Daoy (cell line): ENCODE measurements at places on chromosomes 7 and 10.
A peak's percentile ranks its signal among the peaks of the same experiment; 100 is the strongest.

- DNase-seq = no peak
Measured at GRCh38 chr10:88472540-88472939, 110.6 kb downstream of the RNLS start.

- peak; percentile 91 for DNase-seq
Measured at GRCh38 chr7:70833726-70834125, 298.2 kb upstream of the GALNT17 start.

- no peak for DNase-seq
Measured at GRCh38 chr7:2651336-2651735, 19.6 kb downstream of the TTYH3 start.

DNA sequence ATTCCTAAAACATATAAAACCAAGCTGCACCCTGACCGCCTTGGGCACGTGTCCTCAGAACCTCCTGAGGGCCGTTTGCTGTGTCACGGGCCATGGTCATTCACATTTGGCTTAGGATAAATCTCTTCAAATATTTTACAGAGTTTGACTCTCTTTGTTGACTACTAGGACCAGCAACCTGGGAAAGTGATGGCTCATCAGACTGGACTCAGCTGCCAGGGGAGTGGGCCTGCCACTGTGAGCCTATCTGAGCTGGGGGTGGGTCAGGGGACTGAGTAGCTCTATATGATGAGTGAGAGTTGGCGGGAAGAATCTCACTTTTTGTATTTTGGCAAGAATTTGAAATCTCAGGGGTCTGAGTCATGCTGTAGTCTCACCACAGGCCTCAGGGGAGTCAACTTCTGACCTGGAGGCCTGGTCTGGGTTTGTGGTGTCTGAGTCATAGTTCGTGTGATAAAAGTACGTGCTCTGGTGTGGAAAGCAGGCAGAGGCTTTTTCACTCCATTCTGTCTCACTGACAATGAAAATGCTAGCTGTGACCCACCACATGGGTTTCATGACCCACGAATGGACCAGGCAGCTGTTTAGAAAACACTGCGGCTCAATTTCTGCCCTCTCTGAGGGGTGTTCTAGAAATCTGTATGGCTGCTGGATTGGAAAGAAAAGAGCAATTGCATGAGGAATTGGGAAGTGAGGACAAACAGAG lies 4.2 kb upstream of the UPP1 start:
- peak; percentile 99 for DNase-seq

GRCh38 chr7:104978460-104978859 lies 35.5 kb upstream of the KMT2E start:
- DNase-seq = no peak

DNA sequence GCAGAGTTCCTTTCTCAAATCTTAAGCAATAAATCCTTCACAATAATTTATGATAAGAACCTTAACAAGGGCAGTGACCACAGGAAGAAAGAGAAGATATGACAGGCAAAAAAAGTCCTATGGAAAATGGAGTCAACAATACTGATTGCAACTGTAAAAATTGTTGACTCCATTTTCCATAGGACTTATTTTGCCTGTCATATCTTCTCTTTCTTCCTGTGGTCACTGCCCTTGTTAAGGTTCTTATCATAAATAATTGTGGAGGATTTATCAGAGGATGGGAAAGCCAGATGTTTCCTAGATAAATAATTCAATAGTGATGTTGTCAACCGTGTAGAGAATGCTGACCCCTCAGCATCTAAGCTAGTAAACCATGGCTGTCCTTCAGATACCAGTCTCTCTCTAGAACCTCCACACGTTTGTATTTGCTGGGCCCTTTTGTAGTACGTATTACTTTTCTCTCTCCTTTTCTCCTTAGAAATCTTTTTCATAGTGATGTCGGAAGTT lies 172.6 kb upstream of the BET1 start:
- no peak for DNase-seq

GRCh38 chr10:37704566-37704965 lies 152.8 kb downstream of the ZNF248 start:
- DNase-seq = no peak

GRCh38 chr10:129541200-129541599 lies 74.2 kb downstream of the MGMT start:
- DNase-seq = peak; percentile 45

DNA sequence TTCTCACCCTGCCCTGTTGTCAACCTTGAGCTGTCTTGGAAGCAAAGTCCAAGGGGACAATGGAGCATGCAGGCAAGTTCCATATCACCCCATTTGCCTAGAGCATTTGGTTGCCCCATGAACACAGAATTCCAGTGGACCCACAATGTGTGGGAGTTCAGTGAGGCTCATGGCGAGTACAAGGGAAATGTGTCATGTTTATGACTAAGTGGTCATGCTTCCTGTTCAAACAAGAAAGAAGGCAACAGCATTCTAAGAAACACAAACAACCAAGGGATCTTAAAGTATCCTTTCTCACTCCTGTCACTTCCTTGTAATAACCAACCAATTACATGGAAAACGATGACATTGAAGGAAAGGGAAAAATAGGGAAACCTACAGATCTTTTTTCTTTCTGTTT lies 513.0 kb downstream of the INHBA start:
- peak; percentile 99 for DNase-seq

GRCh38 chr7:55247428-55247827 lies 117.7 kb upstream of the LANCL2 start:
- DNase-seq = peak; percentile 65

- peak; percentile 65 for DNase-seq
Measured at GRCh38 chr7:5607951-5608656, 173.4 kb downstream of the RNF216 start.

GRCh38 chr10:122962405-122962804 lies 8.4 kb upstream of the C10orf88 start:
- no peak for DNase-seq

DNA sequence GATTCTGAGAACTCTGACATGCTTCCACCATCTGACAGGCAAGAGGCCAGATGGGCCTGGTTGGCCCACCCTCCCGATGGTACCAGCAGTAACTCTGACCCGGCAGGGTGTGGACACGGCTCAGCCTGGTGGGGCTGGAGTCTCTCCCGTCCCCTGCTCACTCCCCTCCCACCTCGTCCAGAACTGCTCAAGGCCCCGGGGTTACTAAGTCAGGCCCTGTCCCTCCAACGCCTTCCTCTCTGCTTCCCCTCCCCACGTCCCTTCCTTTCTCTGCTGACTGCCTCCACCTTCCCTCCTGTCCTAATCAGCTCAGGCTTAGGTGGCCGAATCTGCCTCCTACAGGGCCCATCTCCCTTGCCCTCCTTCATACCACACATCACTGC lies 12.5 kb downstream of the CALML5 start:
- no peak for DNase-seq

DNA sequence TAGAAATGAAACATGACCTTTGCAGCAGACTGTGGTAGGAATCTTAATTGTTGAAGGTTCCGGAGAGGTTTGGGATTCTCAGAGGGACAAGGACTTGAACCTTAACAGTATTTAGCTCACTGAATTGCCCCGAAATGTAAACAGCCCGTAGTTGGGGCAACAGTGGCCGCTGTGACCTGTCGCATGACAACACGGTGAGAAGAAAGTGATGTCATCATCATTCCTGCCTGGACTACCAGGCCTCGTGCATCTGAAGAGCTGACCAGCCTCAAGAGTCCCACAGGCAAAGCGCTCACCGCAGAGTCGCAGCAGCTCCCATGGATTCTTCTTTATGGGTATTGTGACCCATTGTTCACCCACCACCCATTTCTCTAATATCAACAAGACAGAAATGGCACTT lies 250.6 kb downstream of the KLF6 start:
- no peak for DNase-seq

- no peak for DNase-seq
Measured at GRCh38 chr10:117264782-117265181, 23.9 kb downstream of the SLC18A2 start.

DNA sequence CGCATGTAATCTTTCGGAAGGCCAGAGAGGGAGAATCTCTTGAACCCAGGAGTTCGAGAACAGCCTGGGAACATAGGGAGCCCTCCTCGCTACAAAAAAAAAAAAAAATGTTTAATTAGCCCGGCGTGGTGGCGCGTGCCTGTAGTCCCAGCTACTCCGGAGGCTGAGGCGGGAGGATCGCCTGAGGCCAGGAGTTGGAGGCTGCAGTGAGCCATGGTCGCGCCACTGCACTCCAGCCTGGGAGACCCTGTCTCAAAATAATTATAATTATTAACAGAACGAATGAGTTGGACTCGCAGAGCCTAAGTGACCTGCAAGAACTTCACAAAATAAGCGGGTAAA lies 794 bp downstream of the PCGF6 start:
- DNase-seq = no peak
